ENCODE measurements at places on chromosomes 1 and 21. TPM values are rescaled to one million over a fixed set of nuclear protein-coding genes. Genes with fewer than 3 reads are reported as not detected.
A peak's percentile ranks its signal among the peaks of the same experiment; 100 is the strongest.

GRCh38 chr1:169868978-169869377 is 24.7 kb downstream of the SCYL3 start:
- no peak for DNase-seq

DNA sequence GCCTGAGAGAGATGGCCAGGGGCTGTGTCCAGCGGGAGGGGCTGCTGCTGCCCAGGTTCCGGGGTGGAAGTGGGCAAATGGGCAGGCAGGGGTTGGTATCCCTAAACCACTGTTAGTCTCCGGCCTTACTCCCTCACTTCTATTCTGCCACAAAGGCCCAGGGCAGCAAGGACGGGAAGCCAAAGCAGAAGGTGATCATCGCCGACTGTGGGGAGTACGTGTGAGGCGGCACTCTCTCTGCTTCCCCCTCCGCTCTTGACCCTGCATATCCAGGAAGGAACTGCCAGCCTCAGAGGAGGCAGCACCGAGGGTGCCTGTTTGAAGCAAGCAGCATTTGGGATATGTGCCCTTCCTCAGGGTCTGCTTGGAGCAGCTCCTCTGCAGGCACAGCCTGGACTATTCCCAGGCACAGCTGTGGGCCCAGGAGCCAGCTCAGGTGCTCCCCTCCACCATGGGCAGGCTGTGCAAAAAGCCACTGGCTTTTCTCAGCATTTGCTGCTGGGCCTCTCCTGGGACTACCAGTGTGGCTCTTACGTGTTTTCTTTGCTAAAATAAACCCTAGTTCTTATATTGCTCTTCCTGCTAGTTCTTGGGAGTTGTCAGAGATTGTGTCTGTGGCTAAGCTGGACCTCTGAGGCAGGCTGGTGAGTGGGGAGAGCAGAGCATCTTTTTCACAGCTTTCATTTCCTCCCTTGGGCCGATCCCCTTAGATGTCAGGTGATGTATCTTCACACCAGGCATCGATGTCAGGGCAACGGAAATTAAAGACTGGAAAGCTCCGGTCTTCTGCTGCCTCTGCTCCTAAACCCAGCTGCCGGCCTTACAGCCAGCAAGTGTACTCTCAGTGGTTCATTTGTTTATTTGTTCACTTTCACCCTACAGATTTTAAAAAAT is 14.7 kb downstream of the PPIE start:
- DNase-seq: no peak

The EXTL1 gene
- 3.4 TPM for total RNA-seq

DNA sequence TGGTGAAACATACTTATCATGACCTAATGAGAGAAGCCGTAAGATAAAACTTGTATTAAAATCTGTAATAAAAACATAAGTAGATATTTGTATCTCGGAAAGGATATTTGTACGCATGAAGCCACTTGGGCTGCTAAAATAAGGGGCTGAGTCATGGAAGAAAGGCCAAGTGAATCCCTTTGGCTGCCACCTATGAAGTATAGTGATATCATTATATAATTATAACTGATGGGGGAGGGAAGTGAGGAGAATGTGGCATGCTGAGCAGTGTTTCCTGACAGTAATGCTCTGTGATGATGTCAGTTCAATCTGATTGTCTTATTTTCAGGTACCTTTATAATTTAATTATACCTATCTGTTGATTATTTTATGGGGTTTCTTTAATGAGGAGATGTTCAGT is 13.6 kb downstream of the RWDD3 start:
- DNase-seq: no peak

DNA sequence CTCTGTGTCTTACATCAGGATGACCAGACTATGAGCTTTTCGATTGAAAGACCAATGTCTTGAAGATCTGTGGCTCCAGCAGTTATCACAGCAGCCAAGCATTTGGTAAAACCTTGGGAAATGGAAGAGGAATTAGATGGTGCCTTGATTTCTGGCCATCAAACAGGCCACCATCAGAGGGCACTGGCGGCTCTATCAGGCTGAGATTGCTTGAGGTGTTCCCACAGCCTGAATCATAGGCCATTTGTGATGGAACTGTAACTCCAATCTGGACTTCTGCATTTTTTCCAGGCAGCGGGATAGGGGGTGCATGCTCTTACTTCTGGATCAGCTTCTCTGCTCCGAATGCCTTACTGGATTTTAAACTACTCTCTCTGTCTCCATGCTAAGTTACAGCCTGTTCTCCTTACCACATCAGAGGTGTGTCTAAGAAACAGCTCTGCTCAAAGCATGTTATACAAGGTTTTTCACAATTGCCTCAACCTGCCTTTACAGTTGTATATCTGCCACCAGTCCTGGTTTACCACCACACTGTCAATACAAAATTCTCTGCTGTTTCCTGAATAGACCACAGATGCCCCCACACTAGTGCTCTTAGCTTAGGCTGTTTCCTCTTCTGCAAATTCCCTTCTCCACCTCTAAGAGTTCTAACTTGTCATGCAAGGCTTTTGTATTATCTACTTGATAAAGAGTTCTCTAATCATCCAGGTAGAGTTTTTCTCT is 180.9 kb downstream of the PTGER3 start:
- DNase-seq: no peak

GRCh38 chr1:45953934-45954847 is 150.8 kb downstream of the MAST2 start:
- DNase-seq: peak; percentile 90

- DNase-seq: peak; percentile 35
Observed at GRCh38 chr1:184889902-184890301, 84.4 kb downstream of the NIBAN1 start.

The MRPL55 gene
- total RNA-seq: 57.5 TPM

The USH2A gene
- under 0.01 TPM for total RNA-seq

- no peak for DNase-seq
Observed at GRCh38 chr21:22224261-22224660, 1226.1 kb downstream of the NCAM2 start.

The GREM2 gene
- 47.8 TPM for total RNA-seq

The NFASC gene
- 55.4 TPM for total RNA-seq

DNA sequence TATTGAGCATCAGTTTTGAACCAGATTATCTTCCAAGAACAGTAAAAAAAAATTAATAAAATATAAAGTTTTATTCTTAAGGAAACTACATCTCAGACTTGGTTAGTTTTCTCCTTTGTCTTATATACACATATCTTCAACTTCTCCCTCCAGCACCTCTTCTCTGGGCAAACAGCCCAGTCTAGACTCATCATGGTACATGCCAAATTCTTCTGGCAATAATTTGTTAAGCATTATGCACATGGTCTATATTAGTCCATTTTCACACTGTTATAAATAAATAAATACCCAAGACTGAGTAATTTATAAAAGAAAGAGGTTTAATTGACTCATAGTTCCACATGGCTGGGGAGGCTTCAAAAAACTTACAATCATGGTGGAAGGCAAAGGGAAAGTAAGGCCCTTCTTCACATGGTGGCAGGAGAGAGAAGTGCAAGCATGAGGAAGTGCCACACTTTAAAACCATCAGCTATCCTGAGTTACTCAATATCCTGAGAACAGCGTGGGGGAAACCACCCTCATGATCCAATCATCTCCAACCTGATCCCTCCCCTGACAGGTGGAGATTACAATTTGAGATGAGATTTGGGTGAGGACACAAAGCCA is 108.7 kb upstream of the RNPC3 start:
- DNase-seq: peak; percentile 30

DNA sequence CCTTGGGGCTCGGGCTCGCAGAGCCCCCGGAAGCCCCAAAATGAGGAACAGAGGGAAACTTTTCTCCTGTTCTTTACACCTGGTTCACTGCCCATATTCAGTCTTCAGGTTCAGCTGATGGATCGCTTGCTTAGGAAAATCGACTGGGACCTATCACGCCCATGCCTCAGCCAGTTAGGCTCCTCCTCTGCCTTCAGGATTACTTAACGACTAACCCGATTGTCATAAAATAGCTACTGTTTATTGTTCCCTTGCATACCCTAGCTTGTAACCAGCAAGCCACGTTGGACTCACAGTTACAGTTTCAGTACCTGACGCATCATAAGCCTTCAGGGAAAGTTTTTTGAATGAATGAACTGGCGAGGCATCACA is 692 bp downstream of the TARDBP start:
- peak; percentile 70 for DNase-seq

- DNase-seq: no peak
Observed at GRCh38 chr21:44532712-44533111, 7.3 kb downstream of the KRTAP10-1 start.

The GUK1 gene
- total RNA-seq: 340 TPM

The TRNP1 gene
- total RNA-seq: 311 TPM

DNA sequence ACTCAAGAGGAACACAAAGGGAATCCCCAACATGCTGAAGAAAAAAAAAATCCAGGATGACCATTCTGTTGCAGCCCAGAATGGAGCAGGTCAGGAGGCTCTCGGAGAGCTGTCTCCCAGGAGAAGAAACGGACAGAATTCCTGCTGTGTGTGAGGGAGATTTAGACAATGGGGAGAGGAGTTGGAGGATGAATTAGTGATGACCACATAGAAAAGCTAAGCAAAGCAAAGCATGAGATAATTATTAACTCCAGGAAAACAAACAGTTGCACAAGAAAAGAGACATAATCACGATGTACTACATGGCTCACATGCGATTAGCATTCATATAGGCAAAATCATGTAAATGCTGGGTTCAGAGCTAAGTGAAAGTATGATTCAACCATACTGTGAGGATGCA is 61.1 kb upstream of the SMYD2 start:
- peak; percentile 9 for DNase-seq

- DNase-seq: peak; percentile 98
Observed at GRCh38 chr1:200351826-200352549, 57.8 kb downstream of the ZNF281 start.

DNA sequence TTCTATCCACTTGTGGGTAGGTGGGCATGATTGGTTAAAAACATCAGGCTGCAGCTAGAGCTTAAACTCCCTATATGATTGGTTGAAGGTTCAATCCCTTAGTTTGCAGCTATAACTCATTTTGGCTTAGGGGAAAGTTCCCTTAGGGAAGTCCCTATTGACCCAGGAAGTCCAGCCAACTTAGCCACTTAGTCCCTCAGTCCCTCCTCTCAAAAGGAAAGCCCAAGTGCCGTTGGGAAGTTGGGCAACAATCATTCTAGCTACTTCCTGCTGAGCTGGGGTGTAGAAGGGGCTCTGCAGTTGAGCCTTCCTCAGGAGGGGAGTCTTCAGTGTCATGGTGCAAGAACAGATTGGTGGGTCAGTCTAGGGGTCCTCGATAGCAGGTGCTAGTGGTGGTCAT is 12.2 kb downstream of the MSTO1 start:
- DNase-seq: no peak

- DNase-seq: no peak
Observed at GRCh38 chr1:25113086-25113485, 119.2 kb downstream of the SYF2 start.

DNA sequence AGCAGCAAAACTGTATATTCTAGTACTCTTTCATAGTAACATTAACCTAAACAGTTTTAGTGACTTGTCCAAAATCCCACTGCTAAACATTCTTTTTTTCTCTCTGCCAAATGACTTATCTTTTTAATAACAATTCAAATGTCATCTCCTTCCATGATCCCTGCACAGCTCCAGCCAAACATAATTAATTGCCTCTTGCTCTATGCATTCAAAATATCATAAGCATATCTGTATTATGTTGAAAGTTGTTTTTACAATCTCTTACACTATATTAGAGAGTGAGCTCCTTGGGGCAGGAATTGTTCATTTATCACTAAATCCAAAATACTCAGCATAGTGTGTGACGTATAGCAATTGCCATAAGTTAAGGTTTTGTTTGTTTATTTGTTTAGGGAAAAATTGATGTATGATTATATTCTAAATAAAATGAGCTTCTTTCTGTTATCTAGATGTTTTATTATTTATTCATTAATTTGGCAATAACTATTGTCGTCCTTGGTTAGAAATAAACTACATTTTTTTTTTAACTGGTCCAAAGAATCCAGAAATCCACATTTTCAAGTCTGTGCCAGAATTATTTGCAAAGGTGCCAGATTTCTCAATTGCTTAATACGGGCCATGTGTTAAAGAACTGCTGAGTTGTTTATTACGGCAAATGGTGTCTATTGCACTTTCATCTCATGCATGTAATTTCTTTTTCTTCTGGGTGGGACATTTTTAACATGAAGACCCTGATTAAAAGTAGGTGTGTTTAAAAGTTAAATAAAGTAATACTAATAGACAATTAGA is 577.2 kb upstream of the ZRANB2 start:
- peak; percentile 48 for DNase-seq

The TMEM82 gene
- total RNA-seq: not detected

DNA sequence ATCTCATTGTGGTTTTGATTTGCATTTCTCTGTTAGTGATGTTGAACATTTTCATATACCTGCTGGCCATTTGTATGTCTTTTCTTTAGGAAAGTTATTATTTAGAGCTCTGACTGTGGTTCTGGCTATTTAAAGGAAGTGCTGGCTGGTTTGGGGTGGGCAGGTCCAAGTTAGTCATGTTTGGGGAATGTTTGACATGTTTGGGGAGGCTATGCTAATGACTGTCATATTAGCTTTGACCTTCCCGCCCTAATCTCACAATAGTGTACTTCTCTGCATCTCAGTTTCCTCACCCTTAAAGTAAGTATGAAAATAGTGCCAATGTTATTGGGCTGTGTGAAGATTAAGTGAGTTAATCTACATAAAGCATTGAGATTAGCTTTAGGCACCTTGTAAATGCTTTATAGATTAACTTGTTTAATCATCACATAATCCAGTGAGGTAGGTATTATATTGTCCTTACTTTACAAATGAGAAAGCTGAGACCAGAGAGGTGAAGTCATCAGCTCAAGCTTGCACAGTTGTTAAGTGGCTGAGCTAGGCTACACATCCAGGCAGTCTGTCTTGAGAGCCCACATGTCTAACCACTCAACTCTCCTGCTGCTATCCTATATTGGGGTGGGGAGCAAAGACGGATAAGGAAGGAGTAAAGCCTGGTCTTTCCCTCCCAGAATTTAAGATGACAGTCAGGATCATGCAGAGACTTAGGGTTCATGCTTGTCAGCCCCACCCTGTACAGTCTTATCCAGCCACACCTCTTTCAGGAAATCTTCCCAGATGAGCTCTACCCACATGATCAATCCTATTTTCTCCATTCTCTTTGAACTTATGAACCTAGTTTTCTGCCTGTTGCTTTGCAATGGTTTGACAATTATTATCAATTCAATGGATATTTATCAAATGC is 22.8 kb upstream of the CRNN start:
- peak; percentile 64 for DNase-seq

Data from GM23248 (cell line).